ENCODE measurements at places on chromosomes 2 and 18. TPM values are rescaled to one million over a fixed set of nuclear protein-coding genes. Genes with fewer than 3 reads are reported as not detected.

DNA sequence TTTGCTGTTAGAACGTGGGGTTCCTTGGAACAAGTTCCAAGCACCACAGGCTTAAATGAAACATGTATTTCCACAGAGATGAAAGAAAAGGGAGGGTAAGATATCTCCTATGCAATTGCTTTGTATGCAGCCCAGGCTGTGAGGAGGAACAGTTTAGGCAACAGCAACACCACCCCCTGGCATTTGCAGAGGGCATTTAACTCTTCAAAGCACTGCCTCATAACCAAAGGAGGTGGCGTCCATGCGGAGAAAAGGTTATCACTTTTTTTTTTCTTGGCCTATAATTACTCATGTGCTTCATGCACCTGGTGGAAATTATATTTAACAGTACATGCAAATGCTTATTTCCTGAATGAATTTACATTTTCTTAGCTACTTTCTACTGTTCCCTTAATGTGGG is 286.0 kb downstream of the LPIN1 start:
- H3K27ac ChIP-seq, result no peak overlapping the region
- no peaks in the 10 kb centered on the region for H3K36me3 ChIP-seq
- H3K4me3 ChIP-seq, result no peak overlapping the region
- no peak for DNase-seq

Gene IWS1
- 58.1 TPM for total RNA-seq

GRCh38 chr2:138689705-138690104 is 90.5 kb downstream of the NXPH2 start:
- peak overlapping the region; percentile 59 for H3K27ac ChIP-seq
- H3K4me3 ChIP-seq, result no peak overlapping the region
- peaks cover under 1% of the 10 kb centered on the region for H3K27me3 ChIP-seq
- no peak for DNase-seq
- H3K36me3 ChIP-seq, result no peaks in the 10 kb centered on the region

- peaks cover 24% of the 10 kb centered on the region for H3K27me3 ChIP-seq
- no peak overlapping the region for H3K27ac ChIP-seq
- no peaks in the 10 kb centered on the region for H3K4me1 ChIP-seq
- H3K36me3 ChIP-seq, result no peaks in the 10 kb centered on the region
- H3K4me3 ChIP-seq, result no peak overlapping the region
Observed at GRCh38 chr18:49707599-49707998, 105.7 kb downstream of the ACAA2 start.

- H3K36me3 ChIP-seq, result no peaks in the 10 kb centered on the region
- H3K4me3 ChIP-seq, result no peak overlapping the region
- DNase-seq, result no peak
- H3K27me3 ChIP-seq, result no peaks in the 10 kb centered on the region
- no peaks in the 10 kb centered on the region for H3K4me1 ChIP-seq
- no peak overlapping the region for H3K27ac ChIP-seq
Observed at GRCh38 chr2:165425556-165425955, 43.9 kb upstream of the CSRNP3 start.

DNA sequence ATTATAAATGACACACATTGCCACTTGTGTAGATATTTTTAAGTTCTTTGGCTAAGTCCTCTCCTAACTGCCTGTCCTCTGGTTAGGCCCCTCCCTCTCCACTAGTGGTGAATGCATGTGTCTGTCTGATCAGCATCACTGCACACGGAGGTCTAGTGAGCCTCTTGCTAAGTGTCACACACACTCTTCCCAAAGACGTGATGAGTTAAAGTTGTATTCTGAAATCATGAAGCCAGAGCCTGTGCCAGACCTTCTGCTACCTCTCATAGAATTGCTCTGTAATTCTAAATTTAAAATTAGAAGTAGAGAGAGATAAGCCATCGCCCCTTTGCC is 41.3 kb downstream of the RALB start:
- peaks cover 77% of the 10 kb centered on the region for H3K36me3 ChIP-seq
- H3K4me1 ChIP-seq, result peaks cover 46% of the 10 kb centered on the region
- H3K4me3 ChIP-seq, result no peak overlapping the region
- peak overlapping the region; percentile 29 for H3K27ac ChIP-seq

Gene GREB1
- total RNA-seq, result 0.23 TPM

Gene FTCDNL1
- 2.6 TPM for total RNA-seq

- no peaks in the 10 kb centered on the region for H3K4me1 ChIP-seq
- no peaks in the 10 kb centered on the region for H3K36me3 ChIP-seq
- no peak overlapping the region for H3K27ac ChIP-seq
- H3K4me3 ChIP-seq, result no peak overlapping the region
Observed at GRCh38 chr2:192675681-192676080, 480.9 kb upstream of the TMEFF2 start.

DNA sequence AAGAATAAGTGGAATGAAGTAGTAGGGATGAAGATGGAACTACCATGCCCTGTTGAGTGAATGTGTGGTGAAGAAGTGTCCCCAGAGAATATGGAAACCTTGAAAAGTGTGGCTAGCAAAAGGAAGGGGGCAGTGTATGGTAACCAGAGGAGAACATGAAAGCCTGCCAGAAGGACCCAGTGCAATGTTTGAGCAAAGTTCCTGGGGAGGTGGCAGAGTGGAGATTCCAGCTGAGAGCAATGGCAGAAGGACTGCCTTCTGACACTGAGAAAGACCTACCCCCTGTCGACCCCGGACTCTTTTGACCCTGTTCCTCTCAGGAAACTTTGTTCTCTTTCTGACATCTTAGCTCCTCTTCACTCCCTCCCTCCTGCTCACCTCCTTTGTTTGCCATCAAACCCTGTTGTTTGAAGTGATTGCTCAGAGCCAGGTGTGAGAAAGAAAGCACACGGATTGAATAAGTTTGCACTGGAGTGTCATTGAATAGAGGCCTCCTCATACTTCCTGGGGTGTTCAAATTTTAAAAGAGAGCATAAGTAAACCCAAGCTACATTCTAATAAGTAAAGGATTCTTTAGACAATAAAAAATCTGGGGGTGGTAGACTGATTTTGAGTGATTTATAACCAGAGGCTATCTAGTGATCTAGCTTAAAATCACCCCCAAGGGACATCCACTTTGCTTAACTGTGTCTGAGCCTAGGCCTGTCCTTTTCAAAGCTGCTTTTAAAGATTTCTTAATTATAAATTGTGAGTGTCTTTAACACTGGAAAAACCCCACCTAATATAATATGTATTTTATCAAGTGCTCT is 57.1 kb downstream of the TRIB2 start:
- no peak for DNase-seq
- H3K27me3 ChIP-seq, result peaks cover 29% of the 10 kb centered on the region
- no peak overlapping the region for H3K4me3 ChIP-seq
- H3K36me3 ChIP-seq, result no peaks in the 10 kb centered on the region

DNA sequence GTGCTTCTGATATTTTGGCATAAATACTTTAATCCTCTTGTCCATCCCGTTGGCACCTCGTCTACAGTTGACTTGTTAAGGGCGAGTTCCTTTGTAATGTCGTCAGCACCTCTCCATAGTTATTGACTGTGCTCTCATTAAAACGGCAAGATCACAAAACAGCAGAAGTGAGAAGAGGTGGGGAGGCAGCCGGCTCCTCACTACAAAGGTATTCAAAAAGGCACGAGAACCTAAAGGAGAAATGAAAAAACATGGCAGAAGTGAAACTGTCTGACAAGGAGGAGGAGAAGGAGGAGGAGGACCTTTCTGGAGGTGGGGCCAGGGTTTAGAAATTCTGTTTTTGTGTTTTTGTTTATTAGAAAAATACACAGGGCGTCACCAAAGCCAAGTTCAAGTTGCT is 235.6 kb downstream of the BCL11A start:
- H3K27me3 ChIP-seq, result peaks cover 20% of the 10 kb centered on the region
- DNase-seq, result no peak
- H3K36me3 ChIP-seq, result no peaks in the 10 kb centered on the region
- no peak overlapping the region for H3K27ac ChIP-seq
- peaks cover 10% of the 10 kb centered on the region for H3K4me1 ChIP-seq
- H3K4me3 ChIP-seq, result no peak overlapping the region

DNA sequence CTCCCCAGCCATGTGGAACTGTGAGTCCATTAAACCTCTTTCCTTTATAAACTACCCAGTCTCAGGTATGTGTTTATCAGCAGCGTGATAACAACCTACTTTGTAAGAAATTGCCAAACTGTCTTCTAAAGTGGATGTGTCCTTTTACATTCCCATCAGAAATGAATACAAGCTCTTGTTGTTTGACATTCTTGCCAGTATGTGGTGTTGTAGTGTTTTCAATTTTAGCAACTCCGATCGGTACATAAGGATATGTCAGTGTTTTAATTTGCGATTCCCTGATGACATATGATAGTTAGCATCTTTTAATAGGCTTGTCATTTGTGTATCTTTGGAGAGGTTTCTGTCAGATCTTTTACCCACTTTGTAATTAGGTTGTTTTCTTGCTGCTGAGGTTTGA is 1156.3 kb upstream of the CRIM1 start:
- H3K27ac ChIP-seq, result no peak overlapping the region
- no peak for DNase-seq

- no peak overlapping the region for H3K4me3 ChIP-seq
- H3K4me1 ChIP-seq, result peaks cover 3% of the 10 kb centered on the region
- H3K27ac ChIP-seq, result no peak overlapping the region
- no peak for DNase-seq
- peaks cover 42% of the 10 kb centered on the region for H3K27me3 ChIP-seq
- no peaks in the 10 kb centered on the region for H3K36me3 ChIP-seq
Observed at GRCh38 chr2:161625314-161625919, 1.2 kb downstream of the SLC4A10 start.

- no peaks in the 10 kb centered on the region for H3K4me1 ChIP-seq
- H3K27ac ChIP-seq, result no peak overlapping the region
- no peaks in the 10 kb centered on the region for H3K36me3 ChIP-seq
- H3K27me3 ChIP-seq, result no peaks in the 10 kb centered on the region
Observed at GRCh38 chr2:166768393-166769123, 119.7 kb upstream of the XIRP2 start.

DNA sequence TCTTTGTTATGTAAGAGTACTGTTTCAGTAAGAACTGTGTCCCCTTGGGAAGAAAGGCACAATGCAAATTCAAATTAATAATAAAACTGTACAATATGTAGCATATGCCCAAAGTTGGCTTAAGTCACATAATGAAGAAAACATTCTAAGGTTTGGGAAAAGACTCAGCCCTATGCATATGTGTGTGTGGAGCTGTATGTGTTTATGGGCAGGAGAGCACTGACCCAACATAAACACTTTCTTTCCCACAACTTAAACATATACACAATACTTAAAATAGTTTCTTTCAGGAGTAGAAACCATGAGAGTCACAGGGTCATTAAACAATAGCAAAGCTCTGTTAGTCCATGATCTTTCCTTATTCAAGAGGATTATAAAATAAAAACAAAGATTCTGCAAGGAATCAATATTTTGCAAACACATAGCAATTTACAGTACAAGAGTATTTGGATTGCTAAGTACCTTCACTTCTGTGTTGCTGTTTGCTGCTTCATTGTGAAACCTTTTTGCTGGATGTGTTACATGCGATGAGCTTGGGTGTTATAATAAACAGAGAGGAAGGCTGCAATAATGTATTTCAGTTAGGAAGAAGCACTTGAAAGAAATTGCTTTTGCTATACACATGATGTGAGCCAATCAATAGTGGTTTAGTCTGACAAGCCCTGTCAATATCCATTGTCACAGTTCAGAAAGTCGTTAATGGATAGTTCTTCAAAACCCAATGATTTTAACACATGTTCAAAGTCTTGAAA is 347.3 kb downstream of the ARHGAP15 start:
- DNase-seq, result no peak
- no peak overlapping the region for H3K27ac ChIP-seq
- H3K27me3 ChIP-seq, result no peaks in the 10 kb centered on the region
- H3K4me1 ChIP-seq, result peaks cover 3% of the 10 kb centered on the region

- DNase-seq, result no peak
- H3K4me3 ChIP-seq, result no peak overlapping the region
- H3K4me1 ChIP-seq, result no peaks in the 10 kb centered on the region
Observed at GRCh38 chr2:239694487-239694886, 293.7 kb upstream of the HDAC4 start.

Gene HDAC4
- 44.8 TPM for total RNA-seq

GRCh38 chr2:165743442-165743841 is 50.6 kb downstream of the GALNT3 start:
- H3K36me3 ChIP-seq, result peaks cover 33% of the 10 kb centered on the region
- peaks cover 10% of the 10 kb centered on the region for H3K4me1 ChIP-seq
- no peak for DNase-seq
- no peak overlapping the region for H3K4me3 ChIP-seq

GRCh38 chr2:46058140-46058539 is 239.1 kb upstream of the EPAS1 start:
- peaks cover 4% of the 10 kb centered on the region for H3K36me3 ChIP-seq
- no peak overlapping the region for H3K4me3 ChIP-seq
- no peak for DNase-seq

- H3K27me3 ChIP-seq, result no peaks in the 10 kb centered on the region
- no peak for DNase-seq
- H3K36me3 ChIP-seq, result no peaks in the 10 kb centered on the region
- H3K27ac ChIP-seq, result no peak overlapping the region
Observed at GRCh38 chr2:24937236-24937635, 17.2 kb upstream of the ADCY3 start.

Gene NT5C1B
- total RNA-seq, result not detected

DNA sequence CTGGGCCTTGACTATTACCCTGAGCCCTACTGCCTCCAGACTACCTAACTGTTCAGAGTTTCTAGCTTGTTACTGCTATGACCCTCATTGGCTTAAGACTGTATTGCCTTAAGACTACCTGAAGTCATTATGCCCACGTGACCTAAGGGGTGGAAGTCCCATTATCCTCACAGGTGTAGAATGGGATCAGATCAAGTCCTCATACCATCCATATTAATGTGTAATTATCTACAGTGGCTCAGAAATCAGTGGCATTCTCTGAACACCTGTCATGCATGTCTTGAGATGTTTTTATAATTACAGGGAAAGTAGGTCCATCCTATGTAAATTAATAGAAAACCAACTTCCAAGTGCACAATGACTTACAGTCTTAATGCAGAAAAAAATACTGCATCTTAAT is 124.0 kb upstream of the CDC42EP3 start:
- H3K4me3 ChIP-seq, result no peak overlapping the region
- no peaks in the 10 kb centered on the region for H3K36me3 ChIP-seq
- H3K27ac ChIP-seq, result no peak overlapping the region
- DNase-seq, result no peak
- H3K27me3 ChIP-seq, result peaks cover 4% of the 10 kb centered on the region

Gene CXCR4
- 140 TPM for total RNA-seq

Gene ZNF396
- 0.25 TPM for total RNA-seq

Gene DNAH6
- total RNA-seq, result 0.09 TPM

- H3K27ac ChIP-seq, result peak overlapping the region; percentile 29
- H3K4me1 ChIP-seq, result peaks cover 43% of the 10 kb centered on the region
- no peak overlapping the region for H3K4me3 ChIP-seq
- H3K36me3 ChIP-seq, result peaks cover 9% of the 10 kb centered on the region
Observed at GRCh38 chr2:10297959-10298531, 4.7 kb upstream of the HPCAL1 start.

DNA sequence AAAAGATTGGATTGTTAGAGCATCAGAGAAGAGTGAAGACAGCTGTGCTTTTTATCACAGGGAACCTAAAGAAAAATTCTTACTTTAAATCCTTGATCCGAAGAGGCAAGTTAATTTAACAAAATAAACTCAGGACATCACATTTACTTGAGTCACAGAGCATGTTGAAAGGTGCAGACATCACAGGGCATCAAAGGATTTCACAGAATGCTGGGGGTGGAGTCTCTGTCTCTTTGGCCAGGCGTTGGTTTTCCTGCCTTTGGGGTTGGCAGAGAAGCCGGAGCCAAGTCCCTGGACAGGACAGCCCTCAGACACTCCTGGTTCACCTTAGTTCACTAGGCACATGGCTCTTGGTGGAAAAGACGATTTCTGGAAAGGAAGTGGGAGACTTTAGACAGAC is 56.3 kb downstream of the SH3RF3 start:
- no peak for DNase-seq
- peaks cover 31% of the 10 kb centered on the region for H3K27me3 ChIP-seq
- peaks cover 5% of the 10 kb centered on the region for H3K4me1 ChIP-seq

Measured in activated T-helper 2 cell treated with anti-CD3 and anti-CD28 coated beads, Interferon-gamma antibody, Interleukin-2, Interleukin-4, amounts not matched to agents 10 μg/mL and 5 μg/mL and 100 μg/mL, durations not matched to agents 14 hours and 24 hours and 36 hours (primary cell).